ENCODE measurements at places on chromosomes 1 and 21.

DNA sequence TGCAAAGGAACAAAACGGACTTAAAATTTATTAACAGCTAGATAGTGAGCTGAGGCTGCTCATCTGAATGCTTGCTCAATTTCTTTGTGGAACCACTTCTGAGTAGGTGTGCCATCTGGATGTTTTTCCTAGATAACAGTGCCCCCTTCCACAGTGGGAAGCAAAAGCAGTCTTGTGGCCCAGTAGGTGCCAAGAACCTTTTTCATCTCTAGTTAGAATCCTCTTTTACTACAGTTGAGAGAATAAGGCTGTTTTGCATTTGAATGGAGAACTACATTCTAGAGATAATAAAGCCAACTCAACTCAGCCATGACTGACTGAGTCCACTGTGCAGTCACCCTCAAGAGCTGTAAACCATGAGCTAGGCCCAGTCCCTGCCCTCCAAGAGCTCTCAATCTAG is 13.3 kb downstream of the F3 start:
- peak; percentile 45 for DNase-seq

DNA sequence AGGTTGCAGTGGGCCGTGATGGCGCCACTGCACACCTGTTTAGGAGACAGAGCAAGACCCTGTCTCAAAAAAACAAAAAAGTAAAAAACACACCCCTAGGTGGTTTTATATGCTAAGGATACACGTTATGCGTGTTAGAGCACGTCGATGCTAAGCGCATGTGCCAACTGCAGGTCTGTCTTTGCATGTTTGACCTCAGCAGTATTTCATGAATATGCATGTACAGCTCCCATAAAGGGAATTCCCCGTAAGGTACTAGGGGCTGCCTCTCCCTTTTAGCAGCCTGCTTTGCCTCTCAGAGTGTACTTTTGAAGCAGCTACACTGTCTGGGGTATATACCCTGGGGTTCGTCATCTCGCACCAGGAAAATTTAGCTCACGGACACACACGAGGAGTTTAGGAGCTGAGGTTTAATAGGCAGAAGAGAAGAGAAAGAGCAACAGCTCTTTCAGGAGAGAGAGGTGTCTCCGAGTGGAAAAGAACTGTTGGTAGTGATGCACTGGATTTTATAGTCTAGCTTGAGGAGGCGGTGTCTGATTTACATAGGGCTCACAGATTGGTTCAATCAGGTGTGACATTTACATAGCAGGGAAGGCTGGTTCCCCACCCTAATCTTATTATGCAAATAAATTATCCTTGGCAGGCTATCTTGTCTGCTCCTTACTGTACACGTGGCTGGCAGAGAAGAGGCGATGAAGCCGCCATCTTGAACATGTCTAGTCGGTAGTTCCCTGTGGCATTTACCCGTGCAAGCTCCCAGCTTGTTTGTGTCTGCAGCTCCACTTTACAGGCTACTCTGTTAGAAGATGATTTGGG is 4.2 kb upstream of the OTUD3 start:
- DNase-seq = peak; percentile 84

DNA sequence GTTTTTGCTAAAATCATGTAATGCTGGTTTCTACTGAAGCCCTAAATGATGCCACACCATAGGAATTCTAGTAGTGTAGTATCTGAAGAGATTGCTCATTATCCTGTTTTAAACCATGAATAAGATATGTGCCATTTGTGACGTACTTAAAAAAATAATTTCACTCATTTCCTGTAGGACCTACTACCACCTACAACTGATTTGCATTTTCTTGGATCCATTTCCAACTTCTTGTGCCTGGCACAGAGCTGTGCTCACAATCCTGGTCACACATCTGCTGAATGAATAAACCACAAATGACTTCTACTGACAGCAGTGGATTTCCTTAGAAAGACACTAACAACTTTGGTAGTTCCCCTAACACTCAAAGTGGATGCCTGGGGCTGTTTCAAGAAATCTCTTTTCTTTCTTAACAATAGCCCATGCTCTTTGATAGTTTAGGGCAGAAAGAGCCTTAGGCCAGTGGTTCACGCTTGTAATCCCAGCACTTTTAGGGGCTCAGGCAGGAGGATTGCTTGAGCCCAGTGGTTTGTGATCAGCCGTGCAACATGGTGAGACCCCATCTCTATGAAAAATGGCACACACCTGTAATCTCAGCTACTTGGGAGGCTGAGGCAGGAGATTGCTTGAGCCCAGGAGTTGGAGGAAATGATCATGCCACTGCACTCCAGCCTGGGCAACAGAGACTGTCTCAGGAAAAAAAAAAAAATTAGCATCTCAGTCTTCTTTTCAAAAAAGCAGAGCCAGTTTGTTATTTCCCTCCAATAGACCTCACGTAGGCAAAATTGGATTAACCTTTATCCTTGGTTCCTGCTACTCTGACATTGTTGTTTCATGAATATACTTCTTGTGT is 13.0 kb upstream of the BATF3 start:
- DNase-seq = no peak

DNA sequence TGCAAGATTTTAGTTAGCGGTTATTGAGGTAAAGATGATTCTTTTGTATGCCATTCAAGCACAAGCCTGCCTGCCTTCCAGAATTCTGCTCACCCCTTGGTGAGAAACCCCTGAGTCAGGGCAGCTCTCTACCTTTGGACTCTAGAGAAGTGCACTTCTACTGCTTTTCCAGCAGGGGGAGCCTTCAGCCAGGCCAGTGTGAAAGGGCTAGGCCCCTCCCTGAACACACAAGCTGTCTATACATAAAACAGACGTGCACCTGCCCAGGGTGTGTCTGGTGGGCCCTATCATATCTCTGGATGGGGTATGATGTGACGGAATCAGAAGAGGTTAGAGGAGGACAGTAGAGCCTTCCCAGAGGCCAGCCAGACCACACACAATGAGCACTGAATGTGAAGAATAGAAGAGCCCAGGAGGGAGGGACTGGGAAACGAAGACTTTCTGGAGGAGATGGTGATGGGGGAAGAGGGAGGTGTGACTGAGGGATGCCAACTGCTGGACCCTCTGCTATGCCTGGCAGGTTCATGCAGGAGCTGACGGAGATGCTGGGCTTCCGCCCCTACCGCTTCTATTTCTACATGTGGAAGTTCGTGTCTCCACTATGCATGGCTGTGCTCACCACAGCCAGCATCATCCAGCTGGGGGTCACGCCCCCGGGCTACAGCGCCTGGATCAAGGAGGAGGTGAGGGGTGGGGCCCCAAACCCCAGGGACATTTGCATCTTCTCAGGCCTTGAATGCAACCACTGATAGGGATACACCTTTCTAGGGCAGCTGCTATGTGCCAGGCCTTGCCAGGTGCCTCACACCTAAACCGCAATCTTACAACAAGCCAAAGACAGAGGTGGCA is 13.0 kb upstream of the KCNC4 start:
- no peak for DNase-seq

GRCh38 chr1:221335161-221336101 is 406.5 kb downstream of the DUSP10 start:
- no peak for DNase-seq

DNA sequence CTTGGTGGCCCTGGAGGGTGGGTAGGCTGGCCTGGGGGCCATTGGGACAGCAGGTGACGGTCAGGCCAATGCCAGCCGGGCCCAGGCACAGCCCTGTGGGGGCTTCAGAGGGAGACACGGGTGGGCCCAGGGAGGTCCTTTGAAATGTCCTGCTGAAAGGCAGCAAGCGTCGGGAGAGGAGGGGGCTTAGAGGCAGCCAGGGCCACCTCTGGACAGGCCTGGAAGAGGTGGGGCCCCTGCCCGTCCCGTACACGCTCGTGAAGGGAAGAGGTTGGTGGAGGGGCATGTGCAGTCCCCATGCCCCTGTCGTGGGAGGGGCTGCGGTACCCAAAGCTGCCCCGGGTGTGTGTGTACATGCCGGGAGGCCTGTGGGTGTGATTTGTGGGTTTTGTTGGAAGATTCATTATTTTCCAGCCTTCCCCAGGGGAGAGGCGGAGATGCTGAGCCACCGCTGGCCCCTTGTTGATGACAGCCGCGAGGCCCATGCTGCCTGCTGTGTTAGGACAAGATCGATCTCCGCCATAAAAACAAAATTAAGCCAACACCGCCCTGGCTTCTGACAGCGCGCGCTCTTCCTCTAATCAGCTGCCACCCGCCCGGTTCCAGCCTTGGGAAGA is 3.4 kb upstream of the PLCH2 start:
- no peak for DNase-seq

DNA sequence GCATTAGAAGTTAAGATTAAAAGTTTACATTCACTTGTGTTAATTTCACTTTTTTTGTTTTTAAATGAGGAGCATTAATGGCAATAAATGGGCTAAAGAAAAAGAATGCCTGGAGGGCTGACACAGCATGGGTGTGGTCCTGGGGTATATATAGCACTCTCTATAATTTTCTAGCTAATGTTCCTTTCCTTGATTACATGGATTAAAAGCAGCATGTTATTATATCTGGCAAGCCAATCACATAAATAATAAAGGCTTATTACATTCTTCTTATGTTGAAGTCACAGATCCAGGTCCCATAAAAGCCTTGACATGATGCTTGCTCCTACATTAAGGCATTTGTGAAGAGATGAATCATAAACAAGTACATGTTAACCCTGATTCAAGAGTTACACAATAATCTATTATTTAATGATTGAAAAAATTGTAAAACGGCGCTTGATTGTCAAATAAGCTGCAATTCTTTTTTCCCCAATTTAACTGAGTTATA is 91.4 kb downstream of the LYPLAL1 start:
- DNase-seq = no peak

GRCh38 chr21:36654324-36654723 is 44.6 kb upstream of the SIM2 start:
- peak; percentile 44 for DNase-seq

DNA sequence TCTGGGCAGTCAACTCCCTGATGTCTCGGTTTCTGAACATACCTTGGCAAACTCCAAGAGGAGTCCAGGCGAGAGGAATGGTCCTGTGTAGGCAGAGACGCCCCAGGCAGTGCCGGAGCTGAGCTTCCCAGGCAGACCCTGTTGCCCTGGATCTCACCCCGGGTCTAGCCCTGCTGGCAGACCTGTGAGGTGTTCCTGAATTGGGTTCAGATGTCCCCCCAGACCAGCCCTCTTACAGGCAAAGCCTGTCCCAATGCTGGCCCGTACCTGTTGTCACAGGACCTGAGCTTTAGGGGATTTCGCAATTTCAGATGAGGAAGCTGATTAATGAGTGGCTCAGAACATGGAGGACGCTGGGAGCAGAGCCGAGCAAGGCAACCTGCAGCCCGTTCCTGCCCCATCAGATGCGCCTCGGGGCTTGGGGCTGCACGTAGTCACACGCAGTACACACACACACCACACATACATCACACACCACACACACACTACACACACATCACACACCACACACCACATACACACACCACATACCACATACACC is 38.5 kb upstream of the PDE9A start:
- DNase-seq = no peak

DNA sequence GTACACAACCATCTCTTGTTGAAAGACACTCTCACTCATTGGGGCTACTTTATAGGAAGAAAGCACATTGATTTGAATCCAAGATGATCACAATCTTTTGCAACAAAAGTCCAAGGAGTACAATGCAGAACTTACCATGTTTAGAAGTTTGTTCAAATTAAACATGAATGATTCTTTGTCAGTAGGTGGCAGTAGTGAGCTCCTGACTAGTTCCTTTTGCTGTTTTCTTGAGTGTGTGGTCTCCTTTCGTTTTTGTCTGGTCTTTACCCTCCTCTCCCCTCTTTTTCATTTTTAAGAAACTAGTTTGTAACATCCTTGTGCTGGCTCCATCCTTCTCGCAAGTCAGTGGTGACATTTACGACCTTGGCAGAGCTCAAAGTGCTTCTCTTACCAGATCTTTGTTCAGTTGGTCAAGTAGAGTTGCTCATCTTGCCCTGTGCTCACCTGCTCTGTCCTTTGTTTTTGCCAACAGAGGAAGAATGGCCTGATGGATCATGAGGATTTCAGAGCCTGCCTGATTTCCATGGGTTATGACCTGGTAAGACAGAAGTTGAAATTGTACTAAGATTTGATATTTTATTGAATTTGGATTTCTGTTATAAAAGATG is 35.7 kb upstream of the MTR start:
- DNase-seq = peak; percentile 42

- no peak for DNase-seq
These were observed 42.7 kb downstream of the MORN1 start for GRCh38 chr1:2348346-2349325.

- no peak for DNase-seq
These were observed 97.4 kb upstream of the EDEM3 start for GRCh38 chr1:184851822-184852746.

- DNase-seq = no peak
These were observed 121.1 kb downstream of the SIK1 start for GRCh38 chr21:43305811-43306311.

Data from brain (organoid and tissue), 16 donors.